ENCODE measurements at places on chromosomes 11 and 22.
A peak's percentile ranks its signal among the peaks of the same experiment; 100 is the strongest.

- DNase-seq: no peak
Measured at GRCh38 chr11:70712471-70712870, 314.1 kb downstream of the CTTN start.

- DNase-seq: no peak
Measured at GRCh38 chr11:76317296-76317695, 63.6 kb downstream of the THAP12 start.

GRCh38 chr11:2885678-2886081 lies at the start of gene CDKN1C:
Gene CDKN1C (minus strand): TSS chr11:2885775. CDS start chr11:2885456, 319 bp downstream.
- DNase-seq: peak; percentile 92

- no peak for DNase-seq
Measured at GRCh38 chr11:15490535-15490934, 375.8 kb downstream of the INSC start.

DNA sequence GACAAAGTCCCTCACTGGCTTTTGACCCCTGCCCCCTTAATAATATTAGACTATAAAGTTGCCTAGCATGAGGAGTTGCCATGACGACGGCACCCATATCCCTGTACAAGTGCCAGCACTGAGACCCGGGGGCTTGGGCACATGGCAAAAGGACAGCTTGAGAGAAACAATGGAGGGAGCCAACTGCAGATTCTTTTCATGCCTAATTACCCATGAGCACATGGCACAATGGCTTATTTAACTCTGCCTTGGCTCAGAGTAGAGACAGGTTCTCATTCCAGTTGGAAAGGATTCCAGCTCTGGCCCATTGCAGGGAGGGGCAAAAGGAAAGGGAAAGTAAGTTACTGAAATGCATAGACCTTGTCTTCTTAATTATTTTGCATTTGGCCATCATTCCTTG lies 261.2 kb upstream of the UBASH3B start:
- no peak for DNase-seq

Data from AG08395 (cell line).